ENCODE measurements at places on chromosomes 7 and 10.

DNA sequence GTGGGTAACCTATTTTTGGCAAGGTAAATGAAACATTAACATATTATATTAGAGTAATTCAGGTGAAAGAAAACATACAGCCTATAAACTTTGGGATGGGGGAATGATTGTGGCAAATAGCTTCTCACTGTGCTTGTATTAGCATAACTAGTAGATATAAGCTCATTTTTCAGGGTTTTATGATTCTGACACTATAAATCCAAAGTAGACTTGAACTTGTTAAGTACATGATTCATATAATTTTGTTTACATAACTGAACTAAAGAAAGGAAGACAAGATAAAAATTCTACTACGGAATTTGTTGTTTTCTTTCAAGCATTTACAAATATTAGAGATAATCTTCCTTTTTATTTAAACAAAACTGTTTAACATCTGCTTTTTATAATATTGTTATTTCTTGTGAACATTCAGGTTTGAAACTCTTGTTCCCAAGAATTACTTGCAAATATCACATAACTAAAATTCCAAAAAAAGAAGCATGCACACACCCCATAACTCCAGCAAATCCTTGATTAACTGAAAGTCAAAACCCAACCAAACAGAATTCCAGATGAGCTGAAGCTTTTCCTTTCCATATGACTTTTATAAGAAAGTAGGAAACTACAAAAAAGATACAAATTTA, 142.3 kb downstream of the JAZF1 start:
- no peak overlapping the region for H3K27ac ChIP-seq
- no peak overlapping the region for H3K4me3 ChIP-seq
- DNase-seq: no peak
- H3K4me1 ChIP-seq: peaks cover 31% of the 10 kb centered on the region
- no peaks in the 10 kb centered on the region for H3K27me3 ChIP-seq
- H3K36me3 ChIP-seq: peaks cover 3% of the 10 kb centered on the region

- no peaks in the 10 kb centered on the region for H3K4me1 ChIP-seq
- no peak overlapping the region for H3K27ac ChIP-seq
- H3K36me3 ChIP-seq: no peaks in the 10 kb centered on the region
- DNase-seq: no peak
- H3K4me3 ChIP-seq: no peak overlapping the region
These were observed 1150.0 kb upstream of the POT1 start for GRCh38 chr7:126079581-126079980.

DNA sequence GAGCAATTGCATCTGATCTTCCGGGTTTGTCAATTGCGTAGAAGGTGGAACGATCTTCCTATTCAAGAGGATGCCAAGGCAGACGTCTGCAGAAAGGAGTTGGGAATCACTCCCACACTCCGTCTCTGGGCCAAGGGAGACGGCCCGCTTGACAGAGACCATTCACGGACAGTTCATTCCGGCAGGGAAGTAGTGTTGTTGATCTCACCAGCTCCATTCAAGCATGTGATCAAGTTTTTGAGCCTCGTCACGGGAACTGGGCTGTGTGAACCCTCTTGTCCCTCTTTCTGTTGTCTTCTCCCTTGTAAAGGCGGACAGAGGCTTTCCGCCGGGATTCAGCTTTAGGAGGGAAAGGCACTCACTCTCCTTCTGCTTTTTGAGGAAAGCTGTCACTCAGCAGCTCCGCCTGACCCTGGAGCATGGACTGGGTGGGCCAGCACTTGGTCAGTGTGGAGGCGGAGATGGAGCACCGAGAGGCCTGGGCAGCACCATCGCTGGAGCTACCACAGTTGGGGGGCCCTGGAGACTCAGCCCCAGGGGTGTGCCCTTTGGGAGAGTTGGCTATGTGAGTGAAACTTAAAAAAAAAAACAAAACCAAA, 44.9 kb downstream of the SPDYE5 start:
- H3K27me3 ChIP-seq: no peaks in the 10 kb centered on the region
- H3K4me3 ChIP-seq: no peak overlapping the region
- no peaks in the 10 kb centered on the region for H3K36me3 ChIP-seq
- no peak for DNase-seq

DNA sequence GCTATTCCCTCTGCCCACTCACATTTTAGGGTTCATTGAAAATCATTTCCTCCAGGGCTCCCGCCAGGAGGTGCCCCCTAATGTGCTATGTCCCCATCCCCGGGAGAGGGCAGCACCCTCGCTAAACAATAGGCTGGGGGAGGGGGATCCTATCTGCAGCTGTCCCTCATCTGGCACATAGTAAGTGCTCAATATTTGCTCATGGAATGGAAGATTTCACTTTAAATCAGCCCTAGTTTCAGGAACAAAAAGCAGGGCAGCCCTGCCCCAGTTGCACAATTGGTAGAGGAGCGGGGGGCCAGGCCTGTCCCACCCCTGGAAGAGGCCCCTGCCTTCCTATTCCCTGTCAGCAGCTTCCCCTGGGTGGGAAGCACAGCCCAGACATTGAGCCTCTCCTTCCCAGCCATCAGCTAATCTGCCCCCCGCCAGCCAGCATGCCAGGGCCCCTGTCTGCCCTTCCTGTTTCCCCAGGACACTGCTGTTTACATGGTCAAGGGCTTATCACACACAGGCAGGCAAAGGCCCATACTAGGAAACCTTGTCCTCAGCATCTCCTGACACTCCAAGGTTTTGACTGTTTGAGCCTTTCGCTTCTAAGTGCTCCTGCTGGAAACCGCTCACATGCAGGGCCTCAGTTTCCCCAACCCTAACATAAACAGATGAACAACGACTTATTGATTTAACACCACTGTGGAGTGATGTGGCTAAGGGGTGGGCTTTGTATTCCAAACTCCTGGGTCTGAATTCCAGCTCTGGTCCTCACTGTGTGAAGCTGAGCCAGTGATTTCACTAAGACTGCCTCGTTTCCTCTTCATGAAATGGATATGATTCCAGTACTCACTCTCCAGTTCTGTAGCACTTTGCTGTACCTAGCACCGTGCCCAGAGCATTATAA, 130.7 kb upstream of the ZMIZ1 start:
- H3K27me3 ChIP-seq: no peaks in the 10 kb centered on the region
- H3K4me3 ChIP-seq: no peak overlapping the region
- no peaks in the 10 kb centered on the region for H3K36me3 ChIP-seq
- no peak overlapping the region for H3K27ac ChIP-seq
- DNase-seq: peak; percentile 49
- H3K4me1 ChIP-seq: no peaks in the 10 kb centered on the region

- no peaks in the 10 kb centered on the region for H3K36me3 ChIP-seq
- H3K27me3 ChIP-seq: peaks cover 15% of the 10 kb centered on the region
- H3K4me1 ChIP-seq: no peaks in the 10 kb centered on the region
- no peak for DNase-seq
These were observed 99.9 kb upstream of the IL6 start for GRCh38 chr7:22627136-22627535.

DNA sequence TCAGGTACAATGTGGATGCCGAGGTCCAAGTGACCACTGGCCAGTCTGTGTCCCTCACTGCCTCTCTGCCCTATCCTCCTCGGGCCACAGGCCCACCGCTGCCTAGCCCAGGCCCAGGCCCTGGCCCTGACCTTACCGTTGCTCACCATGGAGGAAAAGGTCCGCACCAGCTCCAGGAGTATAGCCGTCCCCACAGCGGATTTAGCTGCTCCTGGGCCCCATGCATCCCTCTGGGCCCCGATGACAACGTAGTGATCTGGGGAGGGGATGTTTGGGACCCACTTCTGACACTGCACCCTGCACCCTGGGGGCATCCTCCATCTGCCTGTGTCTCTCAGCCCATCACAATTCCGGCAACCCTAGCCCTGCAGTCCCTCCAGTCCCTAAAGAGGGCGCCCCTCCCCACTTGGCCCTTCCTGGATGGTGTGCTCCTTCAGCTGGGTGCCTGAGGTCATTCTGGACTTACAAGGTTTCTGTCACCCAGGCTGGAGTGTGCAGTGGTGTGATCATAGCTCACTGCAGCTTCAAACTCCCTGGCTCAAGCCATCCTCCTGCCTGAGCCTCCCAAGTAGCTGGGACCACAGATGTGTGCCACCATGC, 12.1 kb downstream of the TFR2 start:
- H3K4me3 ChIP-seq: no peak overlapping the region
- H3K27me3 ChIP-seq: peaks cover 2% of the 10 kb centered on the region
- peaks cover 2% of the 10 kb centered on the region for H3K36me3 ChIP-seq
- H3K27ac ChIP-seq: no peak overlapping the region

GRCh38 chr7:69388452-69389137, 209.7 kb upstream of the AUTS2 start:
- no peak overlapping the region for H3K4me3 ChIP-seq
- H3K27me3 ChIP-seq: no peaks in the 10 kb centered on the region
- H3K36me3 ChIP-seq: no peaks in the 10 kb centered on the region
- H3K4me1 ChIP-seq: no peaks in the 10 kb centered on the region

Data from activated CD8-positive, alpha-beta T cell treated with anti-CD3 and anti-CD28 coated beads for 36 hours (primary cell).